ENCODE measurements at places on chromosomes 3 and 15. TPM values are rescaled to one million over a fixed set of nuclear protein-coding genes. Genes with fewer than 3 reads are reported as not detected.

Gene GNB4
- total RNA-seq, result 5.1 TPM

Gene CAMKV
- total RNA-seq, result not detected

Gene CPN2
- total RNA-seq, result 0.13 TPM

Gene ATG3
- total RNA-seq, result 38.7 TPM

Gene ZNF385D
- 3.7 TPM for total RNA-seq

Gene HMG20A
- 29.6 TPM for total RNA-seq

Gene KLF15
- total RNA-seq, result 64.0 TPM

Gene GOLIM4
- total RNA-seq, result 23.6 TPM

Gene SEMA5B
- total RNA-seq, result 0.27 TPM

Gene LMCD1
- total RNA-seq, result 541 TPM

Gene PTPRG
- 12.6 TPM for total RNA-seq

Gene HTR3E
- not detected for total RNA-seq

Gene PIGB
- 1.0 TPM for total RNA-seq

Gene MAP4
- 819 TPM for total RNA-seq

Gene IL17RD
- total RNA-seq, result 1.6 TPM

Gene ERICH6
- not detected for total RNA-seq

Gene ACSBG1
- 0.12 TPM for total RNA-seq

Gene ELP6
- 21.2 TPM for total RNA-seq

Gene GOLGA6L4
- 0.81 TPM for total RNA-seq

Gene SHC4
- total RNA-seq, result not detected

Gene PPIB
- total RNA-seq, result 40.8 TPM

Gene ZBTB47
- total RNA-seq, result 151 TPM

Gene CHRNB4
- not detected for total RNA-seq

Gene MITF
- total RNA-seq, result 53.4 TPM

Gene SLC25A26
- 34.0 TPM for total RNA-seq

Gene ENTPD3
- total RNA-seq, result 0.30 TPM

Gene ACTC1
- total RNA-seq, result 1,177 TPM

Gene ITGA11
- 3.8 TPM for total RNA-seq

Gene DUSP7
- total RNA-seq, result 9.7 TPM

Gene ROBO1
- total RNA-seq, result 11.8 TPM

Gene AGBL1
- 17.7 TPM for total RNA-seq

Gene C3orf20
- 0.06 TPM for total RNA-seq

Gene SLC22A14
- total RNA-seq, result 0.30 TPM

Gene ATP10A
- total RNA-seq, result 0.27 TPM

Gene HIGD1A
- total RNA-seq, result 118 TPM

Gene CHRNA7
- 0.93 TPM for total RNA-seq

Gene GPD1L
- total RNA-seq, result 135 TPM

Gene EFCC1
- total RNA-seq, result 0.38 TPM

Gene NME9
- 3.1 TPM for total RNA-seq

Gene HRG
- not detected for total RNA-seq

Gene OR5H14
- total RNA-seq, result not detected

Gene SLC9C1
- total RNA-seq, result 0.10 TPM

Gene TNNC1
- 6,129 TPM for total RNA-seq

Gene CHRNA5
- total RNA-seq, result 3.1 TPM

Gene DTWD1
- total RNA-seq, result 12.3 TPM

Gene ZNF501
- total RNA-seq, result 3.4 TPM

Gene CFAP20DC
- not detected for total RNA-seq

Gene LHFPL4
- total RNA-seq, result not detected

Gene ANKRD63
- total RNA-seq, result not detected

Gene IGSF11
- total RNA-seq, result 2.2 TPM

Gene CHRM5
- not detected for total RNA-seq

Gene ISLR2
- total RNA-seq, result 1.3 TPM

Gene HCN4
- not detected for total RNA-seq

Gene VPS18
- total RNA-seq, result 15.2 TPM

Gene DYNLT2B
- 3.2 TPM for total RNA-seq

Gene C3orf18
- 7.3 TPM for total RNA-seq

Gene CHRD
- total RNA-seq, result 10.5 TPM

Gene AP3S2
- 40.6 TPM for total RNA-seq

Gene PPP1R14D
- total RNA-seq, result not detected

All from psoas muscle (tissue), 8 donors.